ENCODE measurements at places on chromosomes 16 and 17.

GRCh38 chr17:21214015-21214776 is at the start of gene TMEM11:
Gene TMEM11, minus strand, starts transcription at chr17:21214161. Its CDS starts 9 bp downstream, at chr17:21214152.
- no peaks in the 10 kb centered on the region for H3K27me3 ChIP-seq
- DNase-seq = peak; percentile 94
- peaks cover 33% of the 10 kb centered on the region for H3K4me1 ChIP-seq
- peaks cover 7% of the 10 kb centered on the region for H3K36me3 ChIP-seq

DNA sequence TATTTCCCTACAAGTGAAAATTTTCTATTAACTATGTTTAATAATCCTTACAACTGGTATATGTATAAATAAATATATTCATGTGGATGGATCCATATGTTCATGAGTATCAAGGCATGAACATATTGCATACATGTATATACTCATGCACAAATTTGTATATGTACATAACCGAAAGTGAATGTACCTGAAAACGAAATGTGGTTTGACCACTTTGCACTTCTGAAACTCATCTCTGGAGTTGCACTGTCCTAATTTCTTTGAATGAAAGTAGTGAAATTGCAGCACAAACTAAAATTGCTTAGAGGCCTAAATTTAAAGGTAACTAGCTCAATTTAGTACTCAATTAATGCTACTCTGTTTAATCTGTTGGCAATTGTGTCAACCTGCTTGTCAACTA is 27.4 kb upstream of the GNAO1 start:
- DNase-seq = no peak
- no peaks in the 10 kb centered on the region for H3K27me3 ChIP-seq
- no peak overlapping the region for H3K27ac ChIP-seq
- peaks cover 5% of the 10 kb centered on the region for H3K4me1 ChIP-seq
- H3K36me3 ChIP-seq = no peaks in the 10 kb centered on the region

DNA sequence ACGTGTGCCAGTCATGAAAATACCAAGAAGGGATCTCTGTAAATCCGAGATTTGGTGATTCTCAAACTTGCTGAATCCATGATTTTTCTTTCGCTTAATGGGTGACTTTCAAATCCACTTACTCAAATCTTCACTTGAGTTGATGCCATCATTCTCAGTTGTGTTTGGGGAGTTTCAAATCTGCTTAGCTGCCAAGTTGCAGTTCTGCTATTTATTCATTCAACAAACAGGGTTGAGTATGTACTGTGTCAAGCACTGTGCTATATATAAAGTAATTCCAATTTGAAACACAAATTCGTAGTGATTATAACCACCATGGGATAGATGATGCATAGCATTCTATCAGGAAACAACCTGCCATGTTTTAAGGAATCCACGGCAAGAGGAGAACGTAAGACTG is 394.3 kb downstream of the CDH13 start:
- no peak for DNase-seq
- no peak overlapping the region for H3K27ac ChIP-seq

DNA sequence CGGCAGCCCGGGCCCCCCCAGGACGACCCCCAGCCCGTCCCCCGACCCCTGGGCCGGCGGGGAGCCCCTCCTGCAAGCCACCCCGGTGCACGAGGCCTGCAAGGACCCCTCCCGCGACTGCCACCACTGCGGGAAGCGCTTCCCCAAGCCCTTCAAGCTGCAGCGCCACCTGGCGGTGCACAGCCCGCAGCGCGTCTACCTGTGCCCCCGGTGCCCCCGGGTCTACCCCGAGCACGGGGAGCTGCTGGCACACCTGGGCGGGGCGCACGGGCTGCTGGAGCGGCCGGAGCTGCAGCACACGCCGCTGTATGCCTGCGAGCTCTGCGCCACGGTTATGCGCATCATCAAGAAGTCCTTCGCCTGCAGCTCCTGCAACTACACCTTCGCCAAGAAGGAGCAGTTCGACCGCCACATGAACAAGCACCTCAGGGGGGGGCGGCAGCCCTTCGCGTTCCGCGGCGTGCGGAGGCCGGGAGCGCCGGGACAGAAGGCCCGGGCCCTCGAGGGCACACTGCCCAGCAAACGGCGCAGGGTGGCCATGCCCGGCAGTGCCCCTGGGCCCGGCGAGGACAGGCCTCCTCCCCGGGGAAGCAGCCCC is 15.6 kb upstream of the ZFPM1 start:
- H3K4me1 ChIP-seq = no peaks in the 10 kb centered on the region
- H3K36me3 ChIP-seq = peaks cover 4% of the 10 kb centered on the region
- H3K27me3 ChIP-seq = no peaks in the 10 kb centered on the region
- no peak overlapping the region for H3K4me3 ChIP-seq
- DNase-seq = peak; percentile 71

GRCh38 chr16:65285128-65286048 is 163.5 kb upstream of the CDH11 start:
- no peak overlapping the region for H3K4me3 ChIP-seq
- H3K36me3 ChIP-seq = no peaks in the 10 kb centered on the region
- H3K27ac ChIP-seq = no peak overlapping the region
- no peaks in the 10 kb centered on the region for H3K27me3 ChIP-seq
- H3K4me1 ChIP-seq = no peaks in the 10 kb centered on the region

GRCh38 chr17:18260332-18261145 is at the start of gene MIEF2:
Gene MIEF2, plus strand, starts transcription at chr17:18260662. Its CDS starts 2,059 bp downstream, at chr17:18262721.
- peak within 1 kb of the TSS; percentile 99 for H3K4me3 ChIP-seq
- H3K36me3 ChIP-seq = peaks cover 12% of the 10 kb centered on the region
- H3K27ac ChIP-seq = peak within 1 kb of the TSS; percentile 94
- DNase-seq = peak; percentile 87

- no peak for DNase-seq
- no peaks in the 10 kb centered on the region for H3K27me3 ChIP-seq
- peaks cover 45% of the 10 kb centered on the region for H3K4me1 ChIP-seq
- no peak overlapping the region for H3K27ac ChIP-seq
- H3K4me3 ChIP-seq = peak overlapping the region; percentile 66
- H3K36me3 ChIP-seq = peaks cover 4% of the 10 kb centered on the region
These were observed 26.6 kb upstream of the SKAP1 start for GRCh38 chr17:48456589-48456988.

- peaks cover 10% of the 10 kb centered on the region for H3K36me3 ChIP-seq
- no peak overlapping the region for H3K27ac ChIP-seq
- H3K4me3 ChIP-seq = no peak overlapping the region
- peaks cover 28% of the 10 kb centered on the region for H3K27me3 ChIP-seq
- peak; percentile 52 for DNase-seq
These were observed 27.9 kb upstream of the OR4D1 start for GRCh38 chr17:58120195-58120822.

DNA sequence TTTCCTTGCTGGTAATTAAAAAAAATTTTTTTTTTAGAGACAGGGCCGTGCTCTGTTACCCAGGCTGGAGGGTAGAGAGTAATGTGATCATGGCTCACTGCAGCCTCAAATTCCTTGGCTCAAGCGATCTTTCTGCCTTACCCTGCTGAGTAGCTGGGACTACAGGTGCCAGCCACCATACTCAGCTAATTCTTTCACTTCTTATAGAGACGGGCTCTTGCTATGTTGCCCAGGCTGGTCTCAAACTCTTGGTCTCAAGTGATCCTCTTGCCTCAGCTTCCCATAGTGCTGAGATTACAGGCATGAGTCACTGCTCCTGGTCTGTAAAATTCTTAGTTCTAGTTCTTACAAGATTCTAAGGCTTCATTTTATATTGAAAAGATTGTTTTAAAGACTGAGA is 11.1 kb downstream of the SMIM36 start:
- H3K27me3 ChIP-seq = peaks cover 9% of the 10 kb centered on the region
- H3K36me3 ChIP-seq = no peaks in the 10 kb centered on the region
- no peak for DNase-seq
- no peak overlapping the region for H3K27ac ChIP-seq

- H3K4me1 ChIP-seq = peaks cover 5% of the 10 kb centered on the region
- no peak overlapping the region for H3K4me3 ChIP-seq
- H3K27me3 ChIP-seq = no peaks in the 10 kb centered on the region
These were observed 5.7 kb downstream of the CDC6 start for GRCh38 chr17:40293363-40293762.

DNA sequence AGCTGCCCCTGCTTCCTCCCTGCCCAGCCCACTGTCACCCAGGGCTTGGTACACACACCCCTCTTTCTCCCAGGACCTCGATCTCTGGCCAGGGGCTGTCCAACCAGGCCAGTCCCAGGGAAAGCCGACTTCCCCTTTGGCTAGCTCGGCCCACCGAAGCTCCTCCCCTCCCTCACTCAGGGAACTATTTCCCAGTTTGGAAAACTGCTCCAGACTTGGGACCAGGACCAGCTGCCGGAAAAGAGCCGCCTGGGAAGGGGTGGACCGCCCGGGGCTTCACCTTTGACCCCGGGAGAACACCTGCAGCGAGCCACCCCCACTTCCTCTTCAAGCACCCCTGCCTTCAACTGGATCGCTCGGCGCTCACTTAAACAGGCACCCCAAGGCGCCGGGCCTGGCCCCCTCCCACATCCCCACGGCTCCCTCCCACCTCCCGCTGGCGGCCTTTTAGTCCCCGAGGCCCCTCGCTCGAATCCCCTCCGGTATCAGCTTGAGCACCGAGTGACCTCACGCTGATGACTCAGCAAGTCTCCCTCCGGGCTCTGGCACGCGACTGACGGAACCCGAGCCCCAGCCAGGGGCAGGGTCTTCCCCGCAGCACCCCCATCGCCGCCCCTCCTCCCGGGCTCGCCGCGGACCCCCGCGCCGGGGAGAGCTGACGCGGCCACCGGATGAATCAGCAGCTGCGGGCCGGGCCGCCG is 934 bp downstream of the MAFG start:
- H3K4me3 ChIP-seq = peak overlapping the region; percentile 77
- peaks cover 6% of the 10 kb centered on the region for H3K4me1 ChIP-seq
- no peak for DNase-seq
- peaks cover 30% of the 10 kb centered on the region for H3K27me3 ChIP-seq

GRCh38 chr16:79210607-79211006 is 389.9 kb downstream of the MAF start:
- H3K27me3 ChIP-seq = no peaks in the 10 kb centered on the region
- no peak for DNase-seq
- H3K4me1 ChIP-seq = no peaks in the 10 kb centered on the region
- no peaks in the 10 kb centered on the region for H3K36me3 ChIP-seq
- H3K4me3 ChIP-seq = no peak overlapping the region

- DNase-seq = no peak
- H3K4me1 ChIP-seq = peaks cover 3% of the 10 kb centered on the region
- H3K27me3 ChIP-seq = no peaks in the 10 kb centered on the region
These were observed 93.5 kb downstream of the NPIPB11 start for GRCh38 chr16:29312835-29313558.

- no peak overlapping the region for H3K27ac ChIP-seq
- no peaks in the 10 kb centered on the region for H3K36me3 ChIP-seq
- no peak overlapping the region for H3K4me3 ChIP-seq
- H3K4me1 ChIP-seq = no peaks in the 10 kb centered on the region
These were observed 167.2 kb downstream of the STX8 start for GRCh38 chr17:9408381-9408780.

GRCh38 chr16:70466805-70467076 is 12.3 kb downstream of the FCSK start:
- no peak overlapping the region for H3K4me3 ChIP-seq
- no peaks in the 10 kb centered on the region for H3K4me1 ChIP-seq
- H3K27ac ChIP-seq = no peak overlapping the region
- peaks cover 12% of the 10 kb centered on the region for H3K36me3 ChIP-seq
- no peaks in the 10 kb centered on the region for H3K27me3 ChIP-seq

DNA sequence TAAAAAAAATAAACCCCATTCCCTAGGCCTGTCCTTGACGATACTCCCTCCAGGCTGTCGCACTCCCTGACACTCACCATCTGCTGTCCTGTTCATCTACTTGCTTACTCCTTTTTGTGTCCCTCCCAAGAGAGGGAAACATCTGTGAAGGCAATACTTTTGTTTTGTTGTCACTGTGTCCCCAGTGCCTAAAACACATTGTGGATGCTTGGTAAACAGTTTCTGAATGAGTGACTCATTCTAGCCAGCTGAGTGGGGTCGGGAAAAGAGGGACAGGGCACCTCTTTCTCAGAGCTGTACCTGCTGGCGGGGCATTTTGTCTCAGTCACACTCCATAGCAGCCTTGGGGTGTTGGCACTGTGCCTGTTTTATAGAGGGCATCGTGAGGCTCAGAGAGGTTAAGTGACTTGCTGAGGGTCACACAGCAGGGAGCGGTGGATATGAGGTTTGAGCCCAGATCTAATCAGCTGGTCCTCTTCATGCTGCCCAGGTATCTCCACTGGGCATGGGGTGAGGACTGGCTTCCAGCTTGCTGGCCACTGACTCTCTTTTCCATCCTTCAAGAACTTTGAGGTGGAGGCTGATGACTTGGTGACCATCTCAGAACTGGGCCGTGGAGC is 15.6 kb downstream of the MAP2K3 start:
- H3K27me3 ChIP-seq = no peaks in the 10 kb centered on the region
- H3K27ac ChIP-seq = no peak overlapping the region
- peaks cover 85% of the 10 kb centered on the region for H3K36me3 ChIP-seq
- no peak overlapping the region for H3K4me3 ChIP-seq
- H3K4me1 ChIP-seq = peaks cover 7% of the 10 kb centered on the region
- no peak for DNase-seq

DNA sequence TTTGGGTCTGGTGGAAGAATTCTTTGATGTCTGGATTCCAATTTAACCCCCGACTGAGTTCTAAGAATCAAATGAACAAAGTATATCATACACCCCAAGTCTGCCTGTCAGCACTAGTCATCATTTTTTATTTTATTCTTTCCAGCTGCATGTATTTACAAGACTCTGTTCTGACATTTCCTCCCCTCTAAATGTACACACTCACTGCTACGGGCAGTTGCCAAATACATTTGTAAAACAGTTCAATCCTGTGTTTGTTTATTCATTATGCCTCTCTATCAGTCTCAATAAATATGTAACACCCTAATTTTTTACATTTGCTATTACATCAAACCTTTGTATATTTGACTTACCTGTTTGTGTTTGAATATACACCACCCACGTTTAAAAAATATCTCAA is 422.3 kb upstream of the PSMD7 start:
- no peaks in the 10 kb centered on the region for H3K36me3 ChIP-seq
- H3K4me1 ChIP-seq = no peaks in the 10 kb centered on the region
- H3K27me3 ChIP-seq = no peaks in the 10 kb centered on the region
- H3K27ac ChIP-seq = no peak overlapping the region

GRCh38 chr16:82855471-82855870 is 228.7 kb downstream of the CDH13 start:
- peaks cover 53% of the 10 kb centered on the region for H3K27me3 ChIP-seq
- no peaks in the 10 kb centered on the region for H3K36me3 ChIP-seq
- no peaks in the 10 kb centered on the region for H3K4me1 ChIP-seq
- no peak overlapping the region for H3K4me3 ChIP-seq
- no peak for DNase-seq
- no peak overlapping the region for H3K27ac ChIP-seq

DNA sequence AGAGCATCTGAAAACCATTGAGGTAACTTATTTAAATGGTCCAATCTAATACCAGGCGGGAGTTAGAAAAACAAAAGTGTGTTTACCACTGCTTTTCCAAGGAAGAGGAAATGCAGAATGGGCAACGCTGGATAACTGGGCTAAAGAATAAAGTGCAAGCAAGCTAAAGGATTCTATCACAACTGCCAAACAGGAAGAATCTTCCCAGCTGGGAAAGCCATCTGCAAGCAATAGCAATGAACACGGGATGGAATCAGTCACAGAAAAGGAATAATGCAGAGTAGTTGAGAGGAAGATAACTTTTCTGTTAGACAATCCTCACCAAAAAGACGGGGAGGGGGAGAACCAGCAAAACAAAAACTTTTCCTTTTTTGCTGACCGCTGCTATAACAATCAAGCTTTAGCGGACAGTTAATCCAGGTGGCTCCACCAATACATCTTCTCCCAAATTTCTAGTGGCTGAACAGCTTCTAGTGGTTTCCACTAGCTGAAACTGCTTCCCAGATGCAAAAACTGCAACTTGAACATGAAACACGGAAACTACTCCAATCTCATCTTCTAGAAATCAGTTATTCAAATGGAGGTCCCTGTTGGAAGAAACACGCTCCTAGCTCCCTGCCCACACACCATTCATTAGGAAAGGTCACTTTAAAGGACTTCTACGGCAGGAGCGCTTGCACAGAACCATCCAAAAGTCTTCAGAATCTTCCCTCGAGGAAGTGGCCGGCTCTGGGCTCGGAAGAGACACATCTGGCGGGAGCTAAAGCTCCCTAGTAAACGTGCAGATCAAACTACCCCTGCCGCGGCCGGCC is 929 bp downstream of the TMEM11 start:
- peaks cover 7% of the 10 kb centered on the region for H3K36me3 ChIP-seq
- peak overlapping the region; percentile 93 for H3K27ac ChIP-seq
- peak overlapping the region; percentile 87 for H3K4me3 ChIP-seq

All from effector memory CD8-positive, alpha-beta T cell (primary cell).